ENCODE measurements at places on chromosomes 5 and 9. TPM values are rescaled to one million over a fixed set of nuclear protein-coding genes. Genes with fewer than 3 reads are reported as not detected.
A peak's percentile ranks its signal among the peaks of the same experiment; 100 is the strongest.

- DNase-seq, result no peak
Observed at GRCh38 chr5:946720-947625, 54.3 kb downstream of the TRIP13 start.

DNA sequence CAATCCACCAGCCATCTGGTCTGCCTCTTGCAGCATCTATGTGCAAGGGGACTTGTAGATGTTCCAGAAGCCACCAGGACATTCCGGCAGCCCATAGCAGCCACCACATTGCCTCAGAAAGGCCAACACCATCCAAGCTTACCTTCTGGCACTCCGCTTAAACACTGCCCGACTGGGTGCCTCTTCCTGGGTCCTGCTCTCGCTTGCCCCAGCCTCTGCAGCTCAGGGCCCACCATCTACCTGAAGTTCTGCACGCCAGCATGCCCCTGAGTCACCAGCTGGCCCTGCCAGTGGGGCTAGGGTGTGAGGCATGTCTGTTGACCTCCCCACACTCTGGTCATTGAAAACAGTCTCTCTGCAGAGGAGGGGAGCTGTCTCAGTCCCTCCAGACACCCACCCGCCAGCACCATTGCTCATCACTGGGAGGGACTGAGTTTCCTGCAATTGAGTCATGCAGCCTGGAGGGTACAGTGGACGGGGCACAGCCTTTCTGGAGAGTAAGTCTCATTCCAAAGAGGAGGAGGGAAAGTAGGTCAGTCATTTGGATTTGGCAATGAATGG, 16.9 kb upstream of the COL5A1 start:
- no peak for DNase-seq

DNA sequence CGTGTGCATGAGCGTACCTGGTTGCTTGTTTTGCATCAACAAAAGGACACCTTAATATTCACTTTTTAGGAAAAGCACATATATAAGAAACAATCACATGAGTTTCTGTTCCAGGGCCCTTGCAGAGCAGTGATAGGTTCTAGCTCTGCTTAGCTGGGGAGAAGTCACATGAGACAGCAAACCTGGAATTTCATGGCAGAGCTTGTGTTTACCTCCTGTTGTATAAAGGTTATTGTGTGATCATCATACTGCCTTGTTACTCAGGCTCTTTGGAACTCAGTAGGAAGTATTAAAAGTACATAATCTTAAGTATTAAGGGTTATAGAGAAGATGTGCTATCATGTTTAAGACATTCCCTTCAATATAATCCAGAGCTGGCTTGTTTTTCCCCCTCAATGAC, 18.0 kb upstream of the VLDLR start:
- no peak for DNase-seq

- no peak for DNase-seq
Observed at GRCh38 chr5:111227801-111228200, 3.6 kb downstream of the CAMK4 start.

DNA sequence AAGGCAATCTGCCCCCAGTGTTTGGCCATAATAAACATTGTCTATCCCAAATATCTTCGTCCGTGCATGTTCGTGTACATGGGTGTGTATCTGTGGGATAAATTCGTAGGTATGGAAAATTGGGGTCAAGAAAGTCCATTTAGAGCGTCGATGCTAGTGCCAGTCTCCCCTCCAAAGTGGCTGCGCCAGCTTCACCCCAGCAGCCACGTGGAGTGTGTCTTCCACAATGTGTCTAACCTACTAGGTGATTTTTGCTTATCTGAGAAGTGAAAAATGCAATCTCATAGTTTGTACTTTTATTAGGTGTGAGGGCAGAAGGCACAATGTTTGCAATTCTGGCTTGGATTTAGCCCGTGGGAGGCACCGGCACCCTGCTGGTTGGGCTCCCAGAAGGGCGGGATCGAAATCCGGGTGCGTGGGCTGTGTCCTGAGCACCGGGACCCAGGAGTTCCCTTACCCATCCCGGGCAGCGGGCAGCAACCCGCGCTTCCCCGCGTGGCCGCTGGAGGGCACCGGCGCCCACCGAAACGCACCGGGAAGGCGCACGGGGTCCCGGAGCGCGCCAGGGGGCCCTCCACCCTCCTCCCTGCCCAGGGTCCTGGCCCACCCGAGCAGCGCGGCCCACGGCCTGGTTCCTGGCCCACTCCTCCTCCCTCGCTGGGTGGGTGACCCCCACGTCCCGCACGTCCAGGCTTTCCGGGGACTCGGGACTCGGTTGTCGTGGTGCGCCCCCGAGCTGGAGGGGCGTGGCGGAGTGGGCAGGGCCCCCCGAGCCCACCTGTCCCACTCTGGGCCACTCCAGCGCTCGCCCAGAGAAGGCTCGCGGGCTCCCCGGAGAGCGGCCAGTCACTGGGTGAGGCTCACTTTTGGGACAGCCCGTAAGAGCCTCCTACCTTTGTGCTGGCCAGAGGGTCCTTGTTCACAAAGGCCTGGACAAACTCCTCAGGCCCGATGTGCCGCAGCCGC, 55.4 kb upstream of the RNF130 start:
- DNase-seq, result no peak

- DNase-seq, result no peak
Observed at GRCh38 chr5:170312666-170313065, 15.1 kb upstream of the LCP2 start.

CCL27 gene
- polyA plus RNA-seq, result 1.4 TPM

NMUR2 gene
- not detected for polyA plus RNA-seq

- DNase-seq, result no peak
Observed at GRCh38 chr5:170139786-170140335, 34.2 kb downstream of the FOXI1 start.

SLC46A2 gene
- polyA plus RNA-seq, result not detected

LRRC26 gene
- 0.80 TPM for polyA plus RNA-seq

DNA sequence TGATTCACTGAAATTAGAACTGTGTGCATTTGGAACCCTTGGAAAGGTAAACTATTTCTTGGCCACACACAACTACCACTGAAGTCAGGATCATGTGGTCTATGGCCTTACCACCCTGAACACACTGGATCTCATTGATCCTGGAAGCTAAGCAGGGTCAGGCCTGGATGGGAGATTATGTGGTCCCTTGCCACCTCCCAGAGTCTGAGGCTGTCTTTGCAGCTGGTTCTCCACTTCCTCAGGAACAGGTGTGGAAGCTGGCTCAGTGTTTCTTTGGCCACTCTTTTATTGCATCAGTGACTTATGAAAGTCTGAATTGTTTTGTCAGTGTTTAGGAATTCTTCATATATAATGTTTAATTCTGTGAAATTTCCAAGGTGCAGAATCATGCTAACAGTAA, 89.2 kb downstream of the TEK start:
- no peak for DNase-seq

DNA sequence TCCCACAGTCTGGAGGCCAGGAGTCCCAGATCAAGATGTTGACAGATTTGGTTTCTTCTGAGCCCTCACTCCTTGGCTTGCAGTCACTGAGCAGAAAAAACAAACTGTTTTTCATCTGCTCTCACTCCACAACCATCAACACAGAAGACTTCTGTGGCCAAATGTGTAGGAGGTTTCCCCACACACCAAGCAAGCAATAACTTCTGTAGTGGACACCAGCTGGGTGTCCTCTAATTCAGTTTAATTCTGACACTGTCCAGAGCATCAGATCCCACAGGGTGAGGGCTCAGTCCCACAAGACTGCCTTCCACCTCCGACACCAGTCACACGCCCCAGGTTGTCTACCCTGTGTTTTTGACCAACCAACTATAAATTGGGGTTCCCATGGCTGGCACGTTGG, 209.9 kb downstream of the AOPEP start:
- no peak for DNase-seq

- no peak for DNase-seq
Observed at GRCh38 chr5:111968459-111968858, 211.5 kb upstream of the NREP start.

PCDHB6 gene
- polyA plus RNA-seq, result 1.5 TPM

GNA14 gene
- polyA plus RNA-seq, result 1.7 TPM

TRPM3 gene
- 1.2 TPM for polyA plus RNA-seq

TAF11L10 gene
- polyA plus RNA-seq, result not detected

- no peak for DNase-seq
Observed at GRCh38 chr5:136730426-136730825, 365.1 kb upstream of the TRPC7 start.

- DNase-seq, result peak; percentile 54
Observed at GRCh38 chr5:132063090-132063911, 2.8 kb downstream of the IL3 start.

NFIB gene
- polyA plus RNA-seq, result 49.5 TPM

DNA sequence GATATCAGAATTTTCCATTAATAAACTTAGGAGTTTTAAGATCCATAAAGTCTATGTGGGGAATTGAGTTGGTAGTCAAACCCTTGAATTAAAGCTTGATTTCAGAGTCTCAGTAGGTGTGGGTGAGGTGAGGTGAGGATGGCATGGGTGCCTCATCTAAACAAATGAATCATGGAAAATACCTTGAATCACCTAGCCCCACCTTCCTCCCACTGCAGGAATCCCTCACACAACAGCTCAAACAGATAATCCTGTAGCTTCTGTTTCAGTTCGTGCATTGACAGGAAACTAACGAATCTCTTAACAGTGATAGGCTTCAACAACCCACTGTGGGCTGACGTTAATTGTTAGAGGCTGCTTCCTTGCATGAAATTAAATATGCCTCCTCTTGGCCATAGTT, 185.0 kb downstream of the SREK1 start:
- DNase-seq, result no peak

GRCh38 chr5:131417240-131417869, 153.5 kb downstream of the CDC42SE2 start:
- DNase-seq, result peak; percentile 71

- DNase-seq, result no peak
Observed at GRCh38 chr9:130984521-130984920, 24.5 kb upstream of the LAMC3 start.

Measured in brain (organoid and tissue), 16 donors.